ENCODE measurements at places on chromosomes 3 and 15. TPM values are rescaled to one million over a fixed set of nuclear protein-coding genes. Genes with fewer than 3 reads are reported as not detected.

- no peak for DNase-seq
These were observed 83.5 kb downstream of the SLC25A26 start for GRCh38 chr3:66304293-66304692.

DNA sequence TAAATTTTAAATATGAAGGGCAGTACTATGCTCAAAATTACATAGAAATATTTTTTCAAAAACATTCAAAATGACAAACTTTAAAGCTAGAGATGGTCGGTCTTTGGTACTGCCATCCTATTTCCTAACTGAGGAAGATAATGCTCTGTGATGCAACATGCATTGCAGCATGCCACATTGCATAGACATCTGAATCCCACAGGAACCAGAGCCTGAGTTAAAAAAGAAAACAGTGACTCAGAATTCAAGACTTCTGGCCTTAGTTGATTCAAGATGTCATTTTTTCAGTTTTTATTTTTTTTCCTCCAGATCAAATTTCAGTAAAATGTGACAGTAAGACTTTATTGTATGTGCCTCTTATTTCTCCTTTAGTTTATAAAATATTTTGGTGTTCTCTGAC, 33.1 kb downstream of the TP63 start:
- no peak for DNase-seq

The GPR149 gene
- total RNA-seq: not detected

The SNRPA1 gene
- total RNA-seq: 26.0 TPM

The BCL6 gene
- 51.4 TPM for total RNA-seq

GRCh38 chr3:66066963-66067617, 28.4 kb upstream of the MAGI1 start:
- DNase-seq: no peak
